A549 treated with Mapracorat at 1 μM for 4 hours (cell line): ENCODE measurements at places on chromosomes 13 and 19. TPM values are rescaled to one million over a fixed set of nuclear protein-coding genes. Genes with fewer than 3 reads are reported as not detected.

LRG1 gene
- total RNA-seq: 0.05 to 0.23 TPM (median 0.12 TPM) in 4 of 5 replicates, not detected in the other

ZIM2 gene
- total RNA-seq: not detected in 5 replicates

WBP4 gene
- total RNA-seq: 8.0 to 9.6 TPM (median 8.3 TPM) in 5 replicates

ZNF28 gene
- total RNA-seq: 0.35 to 2.7 TPM (median 1.3 TPM) in 5 replicates

GSX1 gene
- not detected in 5 replicates for total RNA-seq

ITGBL1 gene
- 1.0 to 1.8 TPM (median 1.5 TPM) in 5 replicates for total RNA-seq

SULT2A1 gene
- not detected in 5 replicates for total RNA-seq

RRAS gene
- total RNA-seq: 99.6 to 157 TPM (median 144 TPM) in 5 replicates

LGALS4 gene
- 0.41 to 0.74 TPM (median 0.63 TPM) in 5 replicates for total RNA-seq

FGF21 gene
- not detected in 5 replicates for total RNA-seq

EBI3 gene
- total RNA-seq: 2.8 to 4.4 TPM (median 3.3 TPM) in 5 replicates

ZNF480 gene
- total RNA-seq: 7.0 to 16.7 TPM (median 16.1 TPM) in 5 replicates

SYNE4 gene
- 0.11 to 0.28 TPM (median 0.15 TPM) in 5 replicates for total RNA-seq

B9D2 gene
- 22.8 to 33.3 TPM (median 31.3 TPM) in 5 replicates for total RNA-seq

NPHS1 gene
- total RNA-seq: 0.27 to 0.75 TPM (median 0.56 TPM) in 5 replicates

ZNF154 gene
- not detected in 5 replicates for total RNA-seq

ZNF208 gene
- not detected in 5 replicates for total RNA-seq

PLPPR3 gene
- 1.9 to 5.5 TPM (median 4.8 TPM) in 5 replicates for total RNA-seq

C19orf81 gene
- total RNA-seq: 3.3 to 13.3 TPM (median 11.5 TPM) in 5 replicates

HSH2D gene
- 0.08 to 0.12 TPM (median 0.09 TPM) in 3 of 5 replicates, not detected in the others for total RNA-seq

CYP4F22 gene
- total RNA-seq: 0.08 to 0.31 TPM (median 0.18 TPM) in 5 replicates

ZNF805 gene
- 1.4 to 2.7 TPM (median 1.9 TPM) in 5 replicates for total RNA-seq

PNKP gene
- 42.9 to 59.9 TPM (median 52.0 TPM) in 5 replicates for total RNA-seq

NLRP9 gene
- total RNA-seq: not detected in 5 replicates

ZNF536 gene
- total RNA-seq: not detected in 5 replicates
